ENCODE measurements at places on chromosomes 13 and 19.

DNA sequence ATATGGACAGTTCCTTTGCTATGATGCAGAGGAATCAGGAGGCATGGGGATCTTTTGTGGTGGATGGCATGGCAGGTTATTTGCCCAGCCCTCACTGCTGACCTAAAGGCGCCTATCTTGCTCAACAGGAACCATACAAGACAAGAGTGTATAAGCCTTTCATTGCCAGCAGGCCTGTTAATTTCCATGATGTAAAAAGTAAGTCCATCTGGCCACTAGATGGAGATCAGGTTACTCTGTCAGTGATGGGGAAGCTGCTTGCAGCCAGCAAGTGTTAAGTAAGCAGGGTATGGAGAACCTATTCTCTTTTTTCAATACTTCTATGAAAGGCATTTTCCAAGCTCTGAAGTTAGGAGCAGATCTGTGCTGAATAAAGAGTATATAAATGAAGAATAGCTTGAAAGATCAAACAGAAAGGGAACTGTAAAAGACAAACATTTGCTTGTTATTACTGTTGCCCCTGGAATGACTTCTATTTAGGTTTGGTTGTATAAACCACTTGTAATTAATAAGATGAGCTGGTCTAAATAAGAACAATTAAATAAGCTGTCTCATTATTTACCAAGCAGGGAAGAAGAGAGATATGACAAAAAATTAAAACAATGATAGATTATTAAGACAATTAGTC lies 210.9 kb downstream of the RGCC start:
- DNase-seq: peak; percentile 20

GRCh38 chr13:26562512-26562890 lies 5.0 kb downstream of the WASF3 start:
- no peak for DNase-seq

GRCh38 chr19:34328982-34329381 lies 36.0 kb upstream of the GPI start:
- DNase-seq: no peak

DNA sequence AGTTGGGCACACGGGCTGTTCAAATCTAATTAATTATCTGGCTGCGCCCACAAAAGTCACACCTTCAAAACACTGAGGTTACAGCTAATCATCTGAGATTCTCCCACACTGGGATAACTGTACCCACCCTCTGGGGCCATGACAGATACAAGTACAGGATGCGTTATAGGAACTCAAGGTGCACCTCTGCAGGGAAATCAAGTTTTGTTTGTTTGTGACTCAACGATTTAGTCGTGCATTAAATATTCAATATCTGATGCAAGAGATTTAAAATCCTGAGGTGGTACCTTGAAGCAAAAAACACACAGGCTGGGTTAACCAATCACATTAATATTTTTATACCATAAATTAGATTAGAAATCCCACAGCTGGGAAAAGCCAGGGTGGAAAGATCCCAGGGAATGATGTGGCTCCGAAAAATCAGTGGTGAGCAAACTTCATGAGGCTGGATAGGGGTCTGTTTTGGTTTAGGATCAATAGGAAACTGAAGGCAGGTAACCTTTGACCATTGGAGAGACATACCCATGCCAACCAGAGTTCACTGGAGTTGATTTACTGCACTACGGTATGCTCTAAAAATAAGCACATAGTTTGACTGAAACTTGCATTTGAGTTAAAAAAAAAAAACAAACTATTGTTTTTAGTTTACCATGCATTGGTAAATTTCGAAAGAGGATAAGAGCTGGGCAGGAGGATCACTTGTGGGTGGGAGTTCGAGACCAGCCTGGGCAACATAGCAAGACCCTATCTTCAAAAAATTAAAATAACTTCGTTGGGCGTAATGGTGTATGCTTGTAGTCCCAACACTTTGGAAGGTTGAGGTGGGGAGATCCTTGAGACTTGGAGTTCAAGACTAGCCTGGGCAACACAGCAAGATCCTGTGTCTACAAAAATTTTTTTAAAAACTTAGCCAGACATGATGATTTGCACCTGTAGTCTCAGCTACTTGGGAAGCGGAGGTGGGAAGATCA lies 23.9 kb upstream of the CEBPG start:
- no peak for DNase-seq

DNA sequence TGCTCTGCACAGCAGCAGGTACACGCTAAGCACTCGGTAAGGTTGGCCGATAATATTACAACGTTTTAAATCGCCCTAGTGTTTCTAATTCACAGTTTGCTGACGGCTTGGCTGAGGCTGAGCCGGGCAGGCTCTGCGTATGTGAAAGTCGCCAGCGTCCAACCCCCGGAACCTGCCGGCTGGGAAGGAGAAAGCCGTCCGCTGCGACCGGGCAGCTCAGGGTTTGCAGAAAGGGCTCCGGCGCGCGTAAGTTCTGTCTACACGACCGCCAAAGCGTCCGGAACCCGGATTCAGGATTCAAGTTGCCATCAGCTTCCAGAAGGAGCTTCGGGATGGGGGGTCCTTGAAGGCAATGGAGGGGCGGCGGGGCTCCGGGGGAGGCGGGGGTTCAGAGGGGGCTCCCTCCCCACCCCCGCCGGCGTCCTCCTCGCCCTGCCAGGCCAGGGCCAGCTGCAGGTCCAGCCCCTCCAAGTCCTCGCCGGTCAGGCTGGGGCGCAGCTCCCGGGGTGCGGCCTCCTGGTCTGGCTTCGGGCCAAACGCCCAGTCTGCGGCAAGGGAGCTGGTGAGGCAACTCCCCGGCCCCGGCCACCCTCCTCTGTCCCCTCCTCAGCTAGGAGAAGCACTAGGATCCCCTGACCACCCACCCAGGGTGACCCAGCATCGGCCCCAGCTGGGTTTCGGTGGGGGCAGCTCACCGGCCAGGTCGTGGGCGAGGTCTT lies 575 bp downstream of the SMIM44 start:
- DNase-seq: no peak
